Stimulated activated CD4-positive, alpha-beta T cell treated with anti-CD3 and anti-CD28 coated beads, Interleukin-1b, Interleukin-23, amount 100 ng/mL, for 1 hour (primary cell): ENCODE measurements at places on chromosomes 5 and 9.

DNA sequence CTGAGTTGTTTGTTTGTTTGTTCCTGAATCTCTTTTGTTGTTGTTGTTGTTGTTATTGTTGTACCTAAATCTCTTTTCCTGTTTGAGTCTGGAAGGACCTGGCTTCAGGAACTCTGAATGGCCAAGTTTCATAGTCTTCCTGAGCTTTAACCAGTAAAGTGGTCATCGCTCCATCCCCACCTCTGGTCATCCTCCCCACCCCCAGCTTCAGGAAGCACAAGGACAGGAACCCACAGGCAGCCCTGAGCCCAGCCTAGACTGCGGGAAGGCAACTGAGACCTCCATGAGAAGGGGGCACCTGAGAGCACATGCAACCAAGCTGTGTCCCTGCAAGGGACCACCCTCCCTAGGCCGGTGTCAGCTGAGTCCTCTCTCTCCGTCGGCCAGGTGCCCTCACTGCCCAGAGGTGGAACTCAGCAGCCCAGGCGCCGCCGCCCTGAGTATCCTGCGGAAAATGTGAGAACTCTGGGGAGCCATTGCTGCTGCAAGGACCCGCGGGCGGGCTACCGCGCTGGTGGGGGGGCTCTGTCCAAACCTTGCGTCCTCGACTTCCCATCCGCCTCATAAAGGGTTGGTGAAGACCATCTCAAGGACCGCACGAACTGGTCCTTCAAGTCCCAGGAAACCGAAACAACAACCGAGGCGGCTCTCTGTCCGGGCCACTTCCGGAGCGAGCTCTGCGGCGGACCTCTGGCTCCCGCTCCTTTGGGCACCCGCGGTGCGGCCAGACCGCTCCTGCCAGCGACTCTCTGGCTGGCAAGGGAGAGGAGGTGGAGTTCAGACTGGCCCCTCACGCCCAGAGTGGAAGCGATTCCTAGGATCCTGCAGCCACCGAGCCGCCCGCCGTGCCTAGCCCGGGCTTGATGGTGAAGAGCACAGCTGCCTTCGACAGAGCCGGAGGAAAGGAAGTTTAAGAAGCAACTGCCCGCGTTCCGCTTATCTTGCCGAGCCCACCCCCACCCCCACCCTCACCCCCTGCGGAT lies 4.2 kb downstream of the BARX1 start:
- DNase-seq: no peak

GRCh38 chr5:159471904-159472303 lies 141.6 kb upstream of the IL12B start:
- no peak for DNase-seq

DNA sequence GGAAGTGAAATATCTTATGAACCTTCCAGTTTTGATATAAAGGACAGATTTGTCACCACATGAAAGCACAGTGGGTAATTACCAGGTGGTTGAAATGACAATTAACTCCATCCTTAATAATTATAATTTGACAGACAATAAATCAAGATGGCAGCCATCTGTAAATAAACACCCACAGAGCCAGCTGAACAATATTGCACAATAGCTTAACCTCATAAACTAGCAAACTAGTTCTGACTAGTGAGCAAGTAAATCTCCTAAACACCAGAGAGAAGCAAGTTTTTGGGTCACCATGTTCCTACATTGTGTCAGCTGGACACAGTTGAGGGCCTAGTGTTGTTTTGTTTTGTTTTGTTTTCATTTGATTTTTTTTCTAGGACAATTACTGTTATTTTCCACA lies 577.4 kb downstream of the ACTL7B start:
- DNase-seq: no peak

DNA sequence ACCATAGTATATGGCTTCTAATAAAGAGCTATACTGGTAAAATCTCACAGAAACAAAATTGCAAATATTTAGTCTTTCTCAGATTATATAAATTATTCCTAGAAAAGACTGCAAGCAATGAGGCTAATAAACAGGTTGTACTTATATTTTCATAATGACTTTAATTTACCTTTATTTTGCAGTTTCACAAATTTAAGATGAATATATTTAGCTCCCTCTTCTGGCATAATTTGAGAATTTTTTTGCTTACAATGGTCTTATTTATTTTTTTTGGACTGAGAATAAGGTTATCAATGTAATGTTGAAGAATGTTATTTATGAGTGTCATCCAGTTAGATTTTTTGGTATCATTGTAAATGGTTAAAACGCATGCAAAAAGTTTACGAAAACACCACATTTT lies 56.7 kb downstream of the PIK3R1 start:
- DNase-seq: no peak

- DNase-seq: no peak
Observed at GRCh38 chr5:83197326-83197967, 120.1 kb downstream of the XRCC4 start.
